ENCODE measurements at places on chromosomes 2 and 18. TPM values are rescaled to one million over a fixed set of nuclear protein-coding genes. Genes with fewer than 3 reads are reported as not detected.

DNA sequence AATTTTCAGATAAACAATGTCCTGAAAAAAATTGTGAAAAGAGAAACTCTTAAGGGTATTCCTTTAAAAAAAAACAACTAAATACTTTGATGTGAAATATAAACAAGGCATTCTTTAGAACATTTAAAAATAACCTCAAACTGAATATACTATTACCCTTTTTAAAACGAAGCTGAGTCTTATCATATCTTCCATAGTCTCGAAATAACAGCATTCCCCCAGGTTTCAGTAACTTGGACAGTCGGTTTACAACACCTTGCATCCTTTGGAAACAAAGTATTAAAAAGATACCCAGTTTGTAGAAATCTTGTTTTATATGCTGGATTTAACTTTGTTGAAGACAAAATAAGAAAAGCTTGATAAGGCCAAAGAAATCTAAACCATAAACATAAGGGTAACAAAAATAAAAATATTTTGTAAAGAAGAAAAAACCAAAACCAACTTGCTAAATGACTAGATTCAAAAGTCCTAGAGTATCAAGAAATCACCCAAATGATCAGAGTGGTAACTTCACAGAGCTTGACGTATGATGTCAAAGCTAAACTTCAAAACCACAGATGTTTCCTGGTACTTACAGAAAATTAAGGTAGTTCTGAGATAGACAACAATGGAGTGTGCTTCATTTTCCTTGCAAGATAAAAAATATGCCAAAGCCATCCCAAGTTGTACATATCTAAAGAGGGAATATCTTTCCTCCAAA lies 107.8 kb downstream of the METTL8 start:
- H3K4me3 ChIP-seq = peak overlapping the region; percentile 79
- H3K27ac ChIP-seq = peak overlapping the region; percentile 92
- no peaks in the 10 kb centered on the region for H3K36me3 ChIP-seq
- H3K4me1 ChIP-seq = peaks cover 30% of the 10 kb centered on the region

GRCh38 chr2:182754231-182754630 lies 38.2 kb downstream of the DNAJC10 start:
- no peaks in the 10 kb centered on the region for H3K4me1 ChIP-seq
- no peak for DNase-seq
- peaks cover 15% of the 10 kb centered on the region for H3K36me3 ChIP-seq
- no peak overlapping the region for H3K27ac ChIP-seq
- H3K4me3 ChIP-seq = no peak overlapping the region

DNA sequence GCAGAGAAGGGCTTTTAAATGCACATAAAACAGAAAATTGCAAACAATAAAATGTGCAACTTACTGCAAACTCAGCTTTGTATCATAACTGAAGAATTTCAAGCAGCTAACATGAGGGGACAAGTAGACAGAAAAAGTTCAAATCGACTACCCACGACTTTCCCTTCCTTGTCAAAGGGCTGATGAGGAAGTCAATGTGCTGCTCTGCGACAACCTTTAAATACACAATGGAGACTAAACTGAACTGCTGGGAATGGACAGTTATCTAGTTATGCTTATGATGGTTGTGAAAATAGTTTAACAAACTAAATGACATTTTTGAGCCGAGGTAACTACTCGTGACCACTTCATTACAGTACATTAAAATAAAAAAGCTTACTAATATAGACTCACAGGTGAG lies 84.1 kb downstream of the INO80D start:
- H3K4me1 ChIP-seq = peaks cover 3% of the 10 kb centered on the region
- no peaks in the 10 kb centered on the region for H3K27me3 ChIP-seq
- DNase-seq = no peak
- peaks cover 13% of the 10 kb centered on the region for H3K36me3 ChIP-seq
- H3K27ac ChIP-seq = peak overlapping the region; percentile 34

DNA sequence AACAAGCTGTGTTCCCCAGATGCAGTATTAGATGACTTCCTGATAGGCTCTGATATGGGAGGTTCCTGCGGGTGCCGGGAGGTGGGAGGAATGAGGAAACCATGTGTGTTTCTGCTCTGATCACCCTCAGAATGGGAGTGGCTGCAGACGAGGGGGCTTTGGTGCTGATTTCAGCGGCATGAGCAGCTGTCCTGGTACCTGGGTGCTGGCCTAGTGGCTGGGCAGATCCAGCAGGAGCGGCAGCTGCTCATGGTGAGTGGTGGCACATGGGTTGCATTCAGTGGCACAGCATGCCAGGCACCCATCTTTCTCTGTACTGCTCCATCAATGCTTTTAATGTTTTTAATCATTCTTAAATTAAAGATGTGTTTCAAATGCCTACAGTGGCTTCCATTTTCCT lies 177.2 kb upstream of the NETO1 start:
- H3K27ac ChIP-seq = no peak overlapping the region
- H3K4me1 ChIP-seq = no peaks in the 10 kb centered on the region
- H3K27me3 ChIP-seq = no peaks in the 10 kb centered on the region
- H3K4me3 ChIP-seq = no peak overlapping the region
- no peaks in the 10 kb centered on the region for H3K36me3 ChIP-seq

PLB1 gene
- total RNA-seq = 2.7 TPM

DNA sequence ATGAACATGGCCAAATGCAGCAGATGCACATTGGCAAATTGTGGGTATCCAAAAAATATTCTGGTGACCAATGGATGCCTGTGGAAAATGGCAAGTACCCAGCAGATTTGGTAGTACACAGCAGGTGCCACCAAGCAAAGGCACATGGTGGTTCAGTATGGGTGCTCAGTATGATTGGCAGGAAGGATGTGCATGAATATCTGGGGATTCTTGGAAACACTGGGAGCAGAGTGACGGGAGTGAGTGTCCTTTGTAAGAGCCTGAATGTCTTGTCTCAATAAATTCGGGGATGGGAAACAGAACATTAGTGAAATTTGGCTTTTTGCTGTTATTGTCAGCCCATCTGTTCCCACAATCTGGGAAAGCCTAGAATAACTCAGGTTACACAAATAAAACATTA lies 36.8 kb upstream of the ACADL start:
- no peak overlapping the region for H3K27ac ChIP-seq
- H3K36me3 ChIP-seq = no peaks in the 10 kb centered on the region
- no peak overlapping the region for H3K4me3 ChIP-seq

- DNase-seq = no peak
- H3K27me3 ChIP-seq = no peaks in the 10 kb centered on the region
- no peak overlapping the region for H3K4me3 ChIP-seq
Observed at GRCh38 chr2:111716905-111717775, 166.9 kb downstream of the ANAPC1 start.

DNA sequence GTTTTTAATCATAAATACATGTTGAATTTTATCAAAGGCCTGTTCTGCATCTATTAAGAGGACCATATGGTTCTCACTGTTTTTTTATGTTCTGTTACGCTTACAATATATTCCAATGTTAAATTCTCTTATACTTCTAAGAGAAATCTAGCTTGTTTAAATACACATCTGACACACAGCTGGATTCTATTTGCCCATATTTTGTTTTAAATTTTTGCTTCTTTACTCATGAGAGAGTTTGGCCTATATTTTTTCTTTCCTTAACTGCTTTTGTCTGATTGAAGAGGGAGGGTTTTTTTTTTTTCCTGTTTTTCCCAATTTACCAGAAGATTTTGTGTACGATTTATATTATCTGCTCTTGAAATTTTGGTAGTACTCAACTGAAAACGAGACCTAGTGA lies 34.9 kb downstream of the RNF144A start:
- peaks cover 17% of the 10 kb centered on the region for H3K4me1 ChIP-seq
- no peak overlapping the region for H3K27ac ChIP-seq
- no peak for DNase-seq
- H3K4me3 ChIP-seq = no peak overlapping the region
- peaks cover 2% of the 10 kb centered on the region for H3K36me3 ChIP-seq
- H3K27me3 ChIP-seq = no peaks in the 10 kb centered on the region

Measured in T-helper 17 cell (primary cell).